ENCODE measurements at places on chromosomes 1 and 21.

- DNase-seq, result peak; percentile 43
Observed at GRCh38 chr1:22077728-22078127, 25.2 kb downstream of the CDC42 start.

- no peak for DNase-seq
Observed at GRCh38 chr21:17673261-17674020, 60.7 kb upstream of the BTG3 start.

DNA sequence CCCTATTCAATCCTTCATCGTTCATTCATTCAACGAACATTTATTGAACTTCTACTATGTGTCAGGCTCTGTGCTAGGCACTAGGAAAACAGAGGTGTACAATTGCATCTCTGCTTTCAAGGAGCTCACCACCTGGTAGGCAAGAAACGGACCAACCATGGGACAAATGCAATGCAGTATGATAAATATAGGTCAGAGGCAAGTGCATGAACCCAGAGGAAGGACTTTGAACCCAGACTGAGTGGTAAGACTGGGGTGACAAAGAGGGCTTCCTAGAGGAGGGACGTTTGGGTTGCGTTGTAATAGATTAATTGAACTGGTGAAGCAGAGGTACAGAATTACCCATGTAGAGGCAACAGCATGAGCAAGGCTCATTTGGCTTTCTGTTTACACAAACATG is 16.4 kb downstream of the CD2 start:
- no peak for DNase-seq

DNA sequence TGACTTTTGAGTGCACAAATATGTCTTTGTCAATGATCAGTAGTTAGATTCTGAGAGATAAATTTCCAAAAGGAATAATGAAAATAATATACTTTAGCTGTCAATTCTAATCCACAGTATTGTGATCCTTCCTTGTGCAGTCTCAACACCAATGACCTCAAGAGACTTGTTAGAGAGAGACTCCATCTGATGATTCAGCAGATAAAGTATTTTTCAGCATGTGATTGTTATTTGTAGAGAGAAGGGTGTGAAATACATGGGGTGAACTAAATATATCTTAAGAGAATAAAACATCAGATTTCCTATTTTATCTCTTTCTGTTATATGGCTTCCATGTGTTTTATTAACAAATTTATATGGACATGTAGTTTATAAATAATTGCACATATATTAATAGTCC is 5.9 kb upstream of the ZNF124 start:
- DNase-seq, result no peak

- no peak for DNase-seq
Observed at GRCh38 chr1:20999525-21000244, 177.0 kb downstream of the EIF4G3 start.

DNA sequence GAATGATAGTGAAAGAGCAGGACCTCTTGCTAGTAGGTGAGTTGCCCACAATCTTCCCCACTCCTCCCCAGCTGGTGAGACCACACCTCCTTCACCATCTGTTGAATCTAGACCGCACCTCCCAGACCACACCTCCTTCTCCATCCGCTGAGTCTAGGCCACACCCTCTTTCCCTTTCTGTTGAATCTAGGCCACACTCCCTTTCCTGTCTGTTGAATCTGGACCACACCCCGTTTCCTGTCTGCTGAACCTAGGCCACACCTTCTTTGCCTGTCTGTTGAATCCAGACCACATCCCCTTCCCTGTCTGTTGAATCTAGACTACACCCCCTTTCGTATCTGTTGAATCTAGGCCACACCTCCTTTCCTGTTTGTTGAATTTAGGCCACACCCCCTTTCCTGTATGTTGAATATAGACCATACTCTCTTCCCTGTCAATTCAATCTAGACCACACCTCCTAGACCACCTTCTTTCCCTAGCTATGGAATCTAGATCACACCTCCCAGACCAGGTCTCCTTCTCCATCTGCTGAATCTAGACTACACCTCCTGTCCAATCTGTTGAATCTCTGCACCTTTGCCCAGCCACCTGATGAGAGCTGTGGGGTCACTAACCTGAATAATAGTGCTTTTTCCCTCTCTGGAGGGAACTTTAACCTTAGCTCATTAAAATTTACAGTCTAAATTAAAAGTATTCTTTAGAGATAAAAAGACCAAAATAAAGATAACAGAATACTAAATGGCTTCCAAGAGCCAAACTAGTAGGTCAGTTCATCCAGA is 116.3 kb downstream of the DAB1 start:
- DNase-seq, result no peak

DNA sequence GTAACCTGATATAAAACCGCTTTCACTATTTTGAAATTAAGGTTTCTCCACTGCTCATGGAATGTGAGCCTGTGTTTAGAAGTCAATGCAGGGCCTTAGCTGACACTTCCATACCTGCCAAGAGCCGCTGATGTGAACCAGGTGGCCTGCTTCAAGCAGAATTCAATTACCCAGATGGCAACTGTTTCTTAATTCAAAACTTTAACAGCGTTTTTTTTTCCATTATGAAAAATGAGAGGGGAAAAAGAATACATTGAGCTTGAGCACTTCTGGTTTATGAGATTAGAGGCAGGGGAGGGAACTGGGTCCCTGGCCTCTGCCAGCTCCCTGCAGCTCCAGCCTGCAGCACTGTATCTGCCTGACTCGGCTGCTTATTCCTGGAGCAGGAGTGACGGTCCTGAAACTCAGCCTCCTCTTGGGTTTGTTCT is 7.7 kb upstream of the ATP1A1 start:
- no peak for DNase-seq

DNA sequence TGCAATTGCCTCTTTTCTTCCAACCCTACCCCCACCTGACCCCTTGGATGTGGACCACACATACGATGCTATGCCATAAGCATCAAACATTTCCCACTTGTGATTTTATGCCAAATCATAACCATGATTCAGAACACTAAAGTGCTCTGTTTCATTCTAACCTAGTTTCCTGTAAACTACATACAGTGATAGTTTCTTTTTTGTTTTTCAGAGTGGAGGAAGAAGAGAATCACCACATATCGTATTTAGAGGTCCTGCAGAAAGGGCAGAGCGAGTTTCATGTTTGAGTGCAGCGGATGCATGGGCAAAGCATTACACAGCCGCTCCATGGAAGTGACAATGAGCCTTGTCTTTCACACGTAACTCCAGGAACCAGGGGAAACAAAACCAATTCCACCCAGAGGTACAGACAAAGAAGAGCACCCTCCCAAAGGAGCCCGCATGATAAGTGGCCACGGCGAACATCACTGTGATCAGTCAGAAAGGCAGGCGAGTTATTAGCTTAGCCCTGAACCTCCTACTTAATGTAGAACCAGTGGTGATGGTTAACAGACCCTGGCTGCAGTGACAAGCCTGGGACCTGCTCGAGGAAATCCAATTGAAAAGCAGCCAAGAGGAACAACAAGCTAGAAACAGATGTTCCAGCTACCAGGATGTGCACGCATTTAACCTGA is 64.0 kb upstream of the ZNF281 start:
- no peak for DNase-seq

All from suppressor macrophage treated with lipopolysaccharide for 1 hour (primary cell).